ENCODE measurements at places on chromosomes 12 and 14. TPM values are rescaled to one million over a fixed set of nuclear protein-coding genes. Genes with fewer than 3 reads are reported as not detected.

DNA sequence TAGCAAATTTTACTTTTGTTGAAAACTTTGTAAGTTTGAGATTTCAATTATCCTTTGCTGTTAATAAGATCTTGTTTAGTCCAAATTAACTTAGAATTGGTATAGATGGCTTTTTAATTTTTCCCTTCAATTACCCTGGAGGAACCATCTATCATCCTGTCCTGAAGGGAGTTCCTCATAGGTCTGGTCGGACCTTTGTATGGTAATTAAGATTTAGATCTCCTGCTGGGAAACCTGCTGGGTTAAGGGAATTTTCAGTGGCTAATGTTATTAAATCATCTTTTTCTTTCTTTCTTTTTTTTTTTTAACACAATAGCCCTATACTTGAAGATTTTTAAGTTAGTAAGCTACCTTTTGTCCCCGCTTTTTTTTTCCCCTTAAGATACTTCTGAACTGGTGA is 63.0 kb upstream of the PRMT8 start:
- DNase-seq, result no peak

- DNase-seq, result no peak
Measured at GRCh38 chr12:104263580-104264358, 39.8 kb upstream of the EID3 start.

SCYL2 gene
- 48.1 TPM for total RNA-seq

PLEKHG7 gene
- total RNA-seq, result not detected

DNA sequence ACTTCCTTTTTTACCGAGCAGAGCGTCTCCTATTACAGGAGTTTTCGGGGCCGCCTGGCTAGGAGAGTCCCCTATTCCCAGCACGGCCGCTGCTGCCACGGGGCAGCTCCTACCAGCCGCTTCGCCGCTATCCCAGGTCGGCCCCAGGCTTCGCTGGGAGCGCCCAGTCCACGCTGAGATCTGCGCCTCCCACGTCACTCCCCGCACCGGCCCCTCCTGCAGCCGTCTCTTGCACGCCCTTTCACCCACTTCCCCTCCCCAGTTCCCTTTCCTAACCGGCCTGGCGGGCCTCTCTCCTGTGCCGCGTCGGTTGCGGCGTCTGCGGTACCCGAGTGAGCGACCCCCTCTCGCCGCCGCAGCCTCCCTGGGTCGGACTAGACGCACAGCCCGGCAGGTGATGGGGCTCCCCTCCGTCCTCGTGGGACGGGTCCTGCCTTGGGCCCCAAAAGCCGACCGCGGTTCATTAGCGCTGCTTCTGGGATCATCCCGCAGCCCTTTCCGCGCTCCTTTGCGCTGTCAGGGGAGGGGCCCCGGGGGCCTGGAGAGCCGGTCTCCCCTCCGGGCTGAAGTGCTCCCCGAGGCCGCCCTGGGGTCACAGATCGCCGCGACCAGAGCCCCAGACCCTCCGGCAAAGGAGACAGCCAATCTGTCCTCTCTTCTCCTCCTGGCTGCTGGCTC is 1318.4 kb downstream of the TMEM121 start:
- peak; percentile 80 for DNase-seq

- no peak for DNase-seq
Measured at GRCh38 chr12:54980341-54980740, 4.2 kb downstream of the TESPA1 start.

IL23A gene
- not detected for total RNA-seq

CLBA1 gene
- 4.7 TPM for total RNA-seq
